ENCODE measurements at places on chromosomes 4 and X.

DNA sequence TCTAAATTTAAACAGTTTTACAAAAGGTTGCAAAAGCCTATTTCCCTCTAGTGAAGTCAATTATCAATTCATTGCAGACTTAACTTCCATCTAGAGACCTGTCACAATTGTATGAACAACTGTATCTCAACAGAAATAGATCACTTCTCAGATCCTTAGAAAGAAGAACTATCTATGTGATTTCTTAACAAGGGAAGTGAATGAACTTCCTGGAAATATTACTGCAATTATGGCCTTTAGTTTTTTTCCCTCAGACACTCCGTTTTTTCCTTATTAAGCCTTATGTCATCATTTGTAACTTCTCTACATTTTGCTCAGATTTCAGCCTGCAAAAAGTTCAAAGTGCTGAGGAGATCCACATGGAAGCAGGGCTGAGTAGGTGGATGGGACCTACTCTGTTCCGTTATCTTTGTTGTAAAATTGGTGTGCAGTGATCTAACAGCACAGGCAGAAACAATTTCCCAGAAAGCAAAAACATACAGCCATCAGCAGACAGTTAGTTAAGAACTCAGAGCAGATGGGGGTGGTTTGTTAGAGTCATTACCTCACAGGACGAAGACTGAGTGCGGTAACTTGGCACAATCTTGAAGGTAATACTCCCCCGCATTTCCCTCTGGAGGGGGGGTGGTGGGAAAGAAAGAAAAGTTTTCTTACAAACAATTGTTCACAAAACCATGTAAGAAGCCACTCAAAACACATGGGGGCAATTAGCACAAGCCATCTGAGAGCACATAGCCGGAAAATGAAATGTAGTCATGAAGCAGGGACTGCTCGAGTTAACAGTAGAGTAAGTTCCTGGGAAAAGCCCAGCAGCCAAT is 112.3 kb downstream of the NYX start:
- DNase-seq, result peak; percentile 43

DNA sequence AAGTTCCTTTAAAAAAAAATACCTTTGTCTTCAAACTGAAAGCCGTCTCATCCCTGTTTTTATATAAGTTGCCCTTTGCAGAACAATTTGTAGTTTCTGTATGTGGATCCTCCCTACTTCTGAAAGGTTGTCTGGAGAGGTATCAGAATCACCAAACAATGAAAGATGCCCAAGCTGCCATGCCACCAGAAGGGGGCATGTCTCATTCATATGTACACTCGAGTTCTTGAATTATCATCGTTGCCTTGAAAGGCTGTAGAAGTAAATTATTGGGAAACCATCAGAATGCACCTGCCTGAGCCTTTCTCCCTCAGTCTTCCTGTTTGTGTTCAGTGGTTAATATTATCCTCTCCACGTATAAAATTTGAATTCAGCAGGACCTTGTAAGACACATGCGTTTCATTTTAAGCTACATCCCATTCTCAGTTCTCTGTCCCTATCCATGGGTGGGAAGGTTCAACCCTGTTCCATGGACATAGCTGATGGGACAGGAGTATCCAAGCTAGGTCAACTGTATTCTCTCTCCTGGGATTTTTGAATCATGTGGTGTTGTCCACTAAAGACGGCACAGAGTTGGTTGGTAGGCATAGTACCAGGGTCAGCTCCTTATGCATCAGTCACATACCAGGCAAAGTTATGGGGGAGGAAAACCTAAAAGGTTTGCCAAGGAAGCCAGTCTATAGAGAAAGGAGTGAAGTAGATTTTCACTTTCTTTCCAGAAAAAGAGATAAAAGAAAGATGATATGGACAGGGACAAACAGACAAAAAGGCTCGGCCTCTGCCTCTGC is 24.0 kb downstream of the GALNT7 start:
- no peak for DNase-seq

GRCh38 chr4:138645289-138645688 is 370.3 kb upstream of the NOCT start:
- DNase-seq, result no peak

- DNase-seq, result no peak
Observed at GRCh38 chr4:170388255-170388654, 298.5 kb upstream of the AADAT start.

DNA sequence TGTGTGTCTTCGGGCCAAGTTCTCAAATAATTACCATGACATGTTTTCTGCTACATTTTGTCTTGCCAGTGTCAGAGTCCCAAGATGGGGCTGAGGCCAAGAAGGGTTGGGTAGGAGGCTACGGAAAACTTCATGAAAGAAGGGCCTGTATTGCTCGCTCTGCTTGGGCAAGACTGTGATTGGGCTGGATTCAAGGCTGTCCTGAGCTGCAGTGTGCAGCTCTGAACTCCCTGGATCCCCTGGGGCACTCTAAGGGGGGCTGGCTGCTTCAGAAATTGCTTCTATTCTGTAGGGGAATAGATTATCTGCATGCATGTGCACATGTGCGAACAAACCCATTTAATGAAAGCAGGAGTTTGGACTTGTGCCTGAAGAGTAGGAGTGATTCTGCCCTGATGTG is 13.6 kb downstream of the TSPAN6 start:
- DNase-seq, result no peak

GRCh38 chr4:84279678-84280077 is 219.4 kb downstream of the NKX6-1 start:
- no peak for DNase-seq

DNA sequence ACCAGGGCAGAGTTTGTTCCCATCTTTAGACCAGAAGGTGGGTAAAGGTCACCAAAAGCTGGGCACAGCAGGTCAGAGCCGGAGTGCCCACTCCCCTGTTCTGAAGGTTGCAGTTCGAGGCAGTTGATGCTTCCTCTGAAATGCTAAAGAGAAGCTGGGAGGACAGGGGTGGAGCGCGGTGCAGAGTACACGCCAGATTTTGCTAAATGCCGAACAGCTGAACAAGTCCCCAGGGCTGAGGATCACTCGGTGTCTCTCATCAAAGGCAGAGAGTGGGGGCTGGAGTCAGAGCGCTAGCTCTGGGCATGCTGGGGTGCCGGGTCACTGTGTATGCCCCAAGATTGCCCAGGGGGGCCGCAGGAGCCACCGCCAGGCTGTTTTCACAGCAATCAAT is 197.0 kb downstream of the BCOR start:
- DNase-seq, result no peak

DNA sequence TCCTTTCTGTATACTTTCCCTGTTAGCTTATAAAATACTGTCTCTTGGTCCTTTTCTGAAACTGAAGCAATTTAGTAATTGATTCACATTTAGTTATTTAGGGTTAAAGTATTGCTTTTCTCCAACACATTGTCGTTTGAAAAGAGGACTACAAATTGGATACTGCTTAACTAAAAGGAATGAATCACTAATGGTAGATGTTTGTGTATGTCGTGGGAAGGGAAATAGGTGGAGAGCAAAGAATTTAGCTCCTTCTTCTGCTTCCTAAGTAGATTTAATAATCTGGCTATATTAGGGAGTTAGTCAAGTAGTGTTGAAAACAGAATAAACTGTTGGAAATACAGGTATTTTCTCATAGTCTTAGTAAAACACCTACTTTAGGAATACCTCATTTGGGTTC is 27.9 kb downstream of the SLAIN2 start:
- no peak for DNase-seq

- peak; percentile 15 for DNase-seq
Observed at GRCh38 chr4:84481077-84481859, 17.8 kb downstream of the NKX6-1 start.

DNA sequence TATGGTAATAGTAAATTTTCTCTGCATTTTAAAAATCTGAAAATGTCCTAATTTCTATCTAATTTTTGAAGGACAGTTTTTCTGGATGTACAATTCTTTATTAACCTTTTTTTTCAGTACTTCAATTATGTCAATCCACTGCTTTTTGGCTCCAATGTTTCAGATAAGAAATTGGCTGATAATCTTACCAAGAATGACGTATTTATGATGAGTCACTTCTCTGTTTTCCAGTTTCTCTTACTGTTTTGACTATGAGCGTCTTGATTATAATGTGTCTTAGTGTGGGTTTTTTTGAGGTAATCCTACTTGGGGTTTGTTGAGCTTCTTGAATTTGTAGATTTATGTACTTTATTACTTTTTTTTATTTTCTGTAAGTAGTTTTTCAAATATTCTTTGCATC is 47.2 kb downstream of the UGT2B11 start:
- DNase-seq, result no peak

- DNase-seq, result no peak
Observed at GRCh38 chrX:12911122-12911470, 4.7 kb downstream of the TLR8 start.

GRCh38 chr4:63169836-63170235 is 1239.4 kb downstream of the TECRL start:
- no peak for DNase-seq

GRCh38 chrX:117985241-117985640 is 131.4 kb downstream of the KLHL13 start:
- DNase-seq, result no peak

DNA sequence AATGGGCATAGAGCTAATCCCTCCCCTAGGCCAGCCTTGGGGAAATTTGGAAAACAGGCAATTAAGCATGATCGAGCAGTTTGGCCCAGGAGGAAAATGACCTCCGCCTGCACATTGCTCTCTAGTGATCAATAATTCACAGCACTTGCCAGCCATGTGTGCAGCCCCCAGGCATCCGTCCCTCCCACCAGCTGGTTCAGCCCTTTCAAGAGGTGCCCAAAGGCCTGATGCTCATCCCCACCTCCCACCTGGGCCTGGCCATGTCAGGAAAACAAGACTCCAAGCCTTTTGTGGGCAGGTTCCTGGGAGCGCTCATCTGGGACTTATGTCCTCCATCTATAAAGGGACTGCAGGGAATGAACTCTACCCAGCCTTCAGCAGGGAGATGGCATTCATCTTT is 17.5 kb upstream of the PPP2R2C start:
- no peak for DNase-seq

DNA sequence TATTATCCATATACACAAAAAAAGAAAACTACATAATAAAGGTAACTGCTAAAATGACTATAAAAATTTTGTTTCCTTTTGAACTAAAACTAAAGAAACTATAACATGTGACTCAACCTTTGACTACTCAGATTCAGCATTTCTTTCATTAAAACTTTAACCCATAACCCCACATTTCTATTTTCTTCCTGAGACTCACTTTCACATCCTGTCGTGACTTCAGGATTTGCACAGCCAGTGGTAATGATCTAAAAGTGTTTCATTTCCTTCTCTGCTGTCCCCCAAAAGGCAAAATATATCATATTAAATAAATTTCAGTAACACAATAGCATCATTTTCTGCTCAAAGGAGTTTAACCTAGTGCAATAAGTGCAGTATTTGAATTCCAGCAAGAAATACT is 1022.4 kb upstream of the DIAPH2 start:
- DNase-seq, result no peak

DNA sequence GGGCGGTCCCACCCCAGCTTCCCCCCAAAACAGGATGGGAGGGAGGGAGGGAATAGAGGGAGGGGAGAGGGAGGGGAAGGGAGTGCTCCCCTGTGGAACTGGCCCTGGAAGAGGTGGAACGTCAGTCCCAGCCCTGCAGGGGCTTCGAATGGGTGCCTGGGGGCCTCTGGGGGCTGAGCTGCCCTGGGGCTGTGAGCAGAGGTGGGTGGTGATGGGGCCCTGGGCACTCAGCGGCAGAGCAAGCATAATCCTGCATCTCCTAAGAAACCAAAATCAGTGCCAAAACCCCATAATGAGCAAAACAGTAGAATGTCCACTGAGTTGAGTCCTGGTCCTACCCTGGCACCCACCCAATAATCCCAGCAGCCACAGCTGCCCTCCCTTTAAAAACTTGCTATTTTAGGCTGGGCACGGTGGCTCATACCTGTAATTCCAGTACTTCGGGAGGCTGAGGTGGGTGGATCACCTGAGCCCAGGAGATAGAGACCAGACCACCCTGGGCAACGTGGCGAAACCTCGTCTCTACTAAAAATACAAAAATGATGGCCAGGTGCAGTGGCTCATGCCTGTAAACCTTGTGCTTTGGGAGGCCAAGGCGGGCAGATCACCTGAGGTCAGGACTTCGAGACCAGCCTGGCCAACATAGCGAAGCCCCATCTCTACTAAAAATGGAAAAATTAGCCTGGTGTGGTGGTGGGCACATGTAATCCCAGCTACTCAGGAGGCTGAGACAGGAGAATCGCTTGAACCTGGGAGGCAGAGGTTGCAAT is 11.1 kb downstream of the DOK7 start:
- no peak for DNase-seq

GRCh38 chr4:3769642-3770184 is 3.5 kb downstream of the ADRA2C start:
- no peak for DNase-seq

DNA sequence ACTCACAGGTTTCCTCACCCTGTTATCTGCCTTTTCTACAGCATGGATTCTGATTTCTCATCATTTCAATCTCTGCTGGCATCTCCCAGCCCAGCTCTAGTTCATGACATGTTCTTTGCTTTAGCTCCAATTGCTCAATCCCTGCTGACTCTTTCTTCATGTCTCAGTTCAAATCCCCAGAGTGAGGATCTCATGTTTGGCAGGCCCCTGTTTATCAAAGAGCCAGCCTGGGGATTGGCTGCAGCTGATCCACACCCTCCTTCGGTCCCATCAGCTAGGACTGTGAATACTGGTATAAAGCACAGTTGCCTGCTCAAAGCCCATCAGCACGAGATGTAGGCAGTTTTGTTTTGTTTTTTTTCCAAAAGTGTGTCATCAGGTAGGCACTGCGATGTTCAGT is 14.4 kb upstream of the CC2D2A start:
- DNase-seq, result no peak

DNA sequence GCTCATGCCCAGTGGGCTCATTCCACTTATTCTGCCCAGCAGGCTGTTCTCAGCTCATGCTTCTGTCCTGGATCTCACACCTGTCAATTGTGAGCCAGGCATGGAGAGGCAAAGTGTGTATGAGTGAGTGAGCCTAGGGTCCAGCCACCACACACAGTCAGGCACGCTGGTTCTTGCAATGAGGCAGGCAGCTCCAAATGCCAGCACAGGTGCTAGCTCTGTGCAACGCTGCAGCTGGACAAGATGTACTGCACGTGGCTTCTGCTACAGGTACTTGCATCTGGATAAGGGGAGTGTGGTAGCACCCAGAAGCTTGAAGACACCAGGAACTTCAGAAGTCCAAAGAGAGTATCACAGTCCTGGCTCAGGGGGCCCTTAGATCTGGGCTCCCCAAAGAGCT is 1249.4 kb upstream of the IGFBP7 start:
- no peak for DNase-seq

DNA sequence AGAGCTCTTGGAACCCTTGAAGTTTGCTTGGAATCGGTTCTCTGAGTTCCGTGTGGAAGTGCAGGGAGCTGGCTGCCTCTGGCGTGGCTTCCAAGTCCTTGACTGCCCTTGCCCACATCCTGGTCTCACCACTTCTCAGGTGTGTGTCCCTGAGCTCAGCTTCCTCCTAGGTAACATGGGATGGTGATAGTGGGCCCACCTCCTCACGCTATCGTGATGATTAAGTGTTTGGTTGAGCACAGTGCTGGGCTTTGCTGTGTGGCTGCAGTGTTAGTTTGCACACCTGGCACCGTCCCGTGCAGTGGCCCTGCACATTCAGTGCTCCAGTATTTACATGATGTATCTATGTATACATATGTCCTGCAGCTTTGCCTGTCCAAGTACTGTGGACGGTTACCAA is 81.5 kb downstream of the CLDN34 start:
- no peak for DNase-seq

GRCh38 chrX:133813971-133814370 is 171.4 kb downstream of the GPC3 start:
- DNase-seq, result no peak

Data from activated CD4-positive, alpha-beta T cell treated with anti-CD3 and anti-CD28 coated beads, Interleukin-2, Interleukin-6, amounts not matched to agents 100 ng/mL and 50 ng/mL, durations not matched to agents 16 hours and 8 hours (primary cell).